ENCODE measurements at places on chromosomes 13 and 19.

DNA sequence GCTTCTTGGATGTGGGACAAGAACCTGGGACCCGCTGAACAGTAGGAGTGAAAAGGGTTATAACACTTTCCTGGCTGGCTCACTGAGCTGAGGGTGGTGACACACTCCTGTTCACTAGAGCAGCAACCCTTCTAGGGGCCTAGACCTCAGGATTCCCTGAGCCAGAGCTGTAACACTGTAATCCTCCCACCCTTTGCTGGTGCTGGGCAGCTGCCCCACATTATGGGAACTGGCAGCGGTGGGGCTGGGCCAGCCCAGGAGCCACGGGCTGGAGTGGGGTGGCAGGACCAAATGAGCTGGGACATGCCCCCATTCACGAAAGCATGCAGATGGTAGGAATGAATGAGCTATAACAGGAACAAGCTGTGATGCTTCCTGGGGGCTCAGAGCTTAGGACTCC, 110.6 kb downstream of the B3GLCT start:
- no peak for DNase-seq

- DNase-seq, result no peak
These were observed 32.6 kb upstream of the MEDAG start for GRCh38 chr13:30873499-30873898.

- no peak for DNase-seq
These were observed 48.7 kb upstream of the GAS6 start for GRCh38 chr13:113912596-113912995.

- DNase-seq, result no peak
These were observed 5.2 kb downstream of the LHFPL6 start for GRCh38 chr13:39597838-39598237.

- DNase-seq, result no peak
These were observed 621.4 kb downstream of the DIAPH3 start for GRCh38 chr13:59542303-59542702.

- no peak for DNase-seq
These were observed 5.1 kb downstream of the HNRNPM start for GRCh38 chr19:8449830-8450229.

DNA sequence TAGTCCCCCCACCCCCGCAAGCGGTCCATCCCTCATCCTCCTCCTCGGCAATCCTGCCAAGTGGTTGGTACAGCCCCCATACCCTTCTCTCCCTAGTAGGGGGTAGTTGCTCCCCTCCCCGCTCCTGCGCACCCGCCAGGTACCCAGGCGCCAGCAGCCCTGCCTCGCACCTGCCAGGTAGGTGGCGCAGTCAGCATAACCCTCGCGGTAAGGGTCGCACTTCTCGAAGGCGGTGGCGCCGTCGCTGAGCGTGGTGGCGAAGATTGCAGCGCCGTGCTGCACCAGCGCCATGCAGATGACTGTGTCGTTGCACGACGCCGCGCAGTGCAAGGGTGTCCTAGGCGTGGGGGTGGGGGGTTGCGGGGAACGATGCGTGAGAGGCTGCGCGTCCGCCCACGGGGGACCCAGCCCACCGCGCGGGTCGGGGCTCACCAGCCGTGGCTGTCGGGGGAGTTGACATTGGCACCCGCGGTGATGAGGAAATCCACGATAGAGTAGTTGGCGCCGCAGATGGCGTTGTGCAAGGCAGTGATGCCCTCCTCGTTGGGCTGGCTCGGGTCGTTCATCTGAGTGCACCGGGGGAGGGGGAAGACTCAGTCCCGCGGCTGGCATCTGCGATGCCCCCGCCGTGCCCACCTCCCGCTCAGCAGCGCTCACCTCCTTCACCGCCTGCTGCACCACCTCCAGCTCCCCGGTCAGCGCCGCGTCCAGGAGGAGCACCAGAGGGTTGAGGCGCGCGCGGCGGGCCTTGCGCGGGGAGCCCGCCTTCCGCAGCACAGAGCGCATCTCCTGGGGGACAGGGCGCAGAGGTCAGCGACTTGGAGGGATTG, 15.2 kb upstream of the ERCC2 start:
- DNase-seq, result no peak

GRCh38 chr19:48325265-48325910, at the start of gene EMP3:
EMP3 (plus strand) TSS chr19:48325552; CDS start chr19:48326845, 1,293 bp downstream.
- DNase-seq, result peak; percentile 92

GRCh38 chr13:26007261-26008125, 44.3 kb downstream of the SHISA2 start:
- no peak for DNase-seq

DNA sequence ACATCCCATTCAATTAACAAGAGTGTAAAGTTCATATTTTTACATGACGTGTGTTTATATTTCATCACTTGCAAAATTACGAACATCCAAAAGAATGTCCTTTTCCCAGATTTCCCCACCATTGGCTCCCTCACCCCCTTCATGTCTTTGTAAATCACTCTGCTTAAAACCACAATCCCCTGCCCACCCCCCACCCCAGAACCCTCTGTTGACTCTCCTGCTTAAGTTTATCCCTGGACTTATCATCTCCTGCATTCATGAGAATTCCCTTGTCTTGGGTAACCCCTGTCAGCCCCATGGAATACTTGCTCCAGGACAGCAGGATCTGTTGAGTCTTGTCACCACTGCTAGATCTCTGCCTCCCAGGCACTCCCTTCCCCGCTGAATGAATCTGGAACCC, 109.9 kb downstream of the COL4A1 start:
- DNase-seq, result no peak

- no peak for DNase-seq
These were observed 4.9 kb upstream of the MBD3L3 start for GRCh38 chr19:7063339-7063738.

DNA sequence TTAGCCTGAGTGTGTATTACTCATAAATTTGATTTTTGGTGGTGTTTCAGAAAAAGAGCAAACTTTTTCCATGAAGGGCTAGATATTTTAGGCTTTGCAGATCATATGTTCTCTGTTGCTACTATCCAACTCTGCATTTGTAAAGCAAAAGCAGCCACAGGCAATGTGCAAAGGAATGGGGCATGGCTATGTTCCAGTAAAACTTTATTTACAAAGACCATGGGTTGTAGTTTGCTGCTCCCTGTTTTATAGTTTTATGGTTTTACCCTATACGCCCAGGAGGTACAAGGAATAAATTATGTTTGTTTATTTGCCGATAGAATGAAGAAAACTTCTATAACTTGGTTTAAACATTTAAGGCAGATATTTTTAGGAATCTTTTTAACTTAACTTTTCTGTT, 23.6 kb downstream of the IFT88 start:
- DNase-seq, result no peak

DNA sequence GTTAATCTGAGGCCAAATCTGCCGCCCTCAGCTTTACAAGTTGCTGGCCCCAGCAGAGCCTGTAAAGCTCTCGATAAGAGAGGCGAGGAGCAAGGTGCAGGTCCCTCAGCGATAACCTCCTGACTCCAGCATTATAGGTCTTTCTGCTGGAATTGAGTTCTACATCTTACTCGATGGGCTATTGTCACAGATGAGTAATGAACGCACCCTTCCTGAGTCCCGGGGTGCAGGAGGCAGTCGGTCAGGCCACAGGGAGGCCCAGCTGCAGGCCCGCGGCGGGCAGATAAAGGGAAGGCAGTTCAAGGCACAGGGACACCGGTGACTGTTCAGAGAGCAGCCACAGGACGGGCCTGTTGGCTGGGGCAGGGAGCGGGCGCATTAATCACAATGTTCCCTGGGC, 157.6 kb upstream of the OBI1 start:
- DNase-seq, result no peak

DNA sequence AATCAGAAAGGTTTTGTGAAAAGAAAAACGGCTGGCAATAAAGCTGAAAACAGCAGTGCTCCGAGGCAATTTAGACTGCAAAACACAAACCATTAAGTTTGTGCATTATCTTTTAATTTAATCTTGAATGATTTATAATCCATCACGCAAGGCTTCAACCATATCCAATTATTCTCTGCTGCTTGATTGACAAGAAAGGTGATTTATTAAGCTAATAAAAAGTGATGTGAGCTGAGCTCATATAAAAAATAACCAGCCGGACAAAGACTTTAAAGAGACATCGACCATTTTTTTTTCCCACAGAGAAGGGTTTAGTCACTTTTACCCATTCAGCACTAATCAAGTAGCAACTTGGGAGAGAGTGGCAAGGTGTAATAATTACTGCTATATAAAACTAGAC, 33.6 kb downstream of the TSHZ3 start:
- DNase-seq, result no peak

All from SJCRH30 (cell line).